ENCODE measurements at places on chromosomes 7 and 10.

DNA sequence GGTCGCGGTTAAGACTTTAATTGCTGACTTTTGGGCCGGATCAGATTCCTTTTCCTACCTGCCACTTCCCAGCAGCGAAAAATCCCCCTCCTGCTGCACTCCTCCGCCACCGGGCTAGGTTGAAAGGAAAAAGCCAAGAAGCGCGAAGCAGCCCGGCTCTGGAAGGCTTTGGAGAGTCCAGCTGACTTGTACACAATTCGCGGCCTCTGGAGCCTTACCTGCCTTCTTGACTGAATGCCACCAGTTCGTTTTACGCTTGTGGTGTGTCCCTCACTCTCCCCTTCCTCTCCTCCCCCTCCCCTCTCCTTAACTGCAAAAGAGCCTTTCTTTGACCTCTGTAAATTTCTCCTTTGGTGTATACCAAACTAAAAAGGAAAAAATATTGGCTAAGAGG lies 2.7 kb upstream of the FEZF1 start:
- no peak for DNase-seq

DNA sequence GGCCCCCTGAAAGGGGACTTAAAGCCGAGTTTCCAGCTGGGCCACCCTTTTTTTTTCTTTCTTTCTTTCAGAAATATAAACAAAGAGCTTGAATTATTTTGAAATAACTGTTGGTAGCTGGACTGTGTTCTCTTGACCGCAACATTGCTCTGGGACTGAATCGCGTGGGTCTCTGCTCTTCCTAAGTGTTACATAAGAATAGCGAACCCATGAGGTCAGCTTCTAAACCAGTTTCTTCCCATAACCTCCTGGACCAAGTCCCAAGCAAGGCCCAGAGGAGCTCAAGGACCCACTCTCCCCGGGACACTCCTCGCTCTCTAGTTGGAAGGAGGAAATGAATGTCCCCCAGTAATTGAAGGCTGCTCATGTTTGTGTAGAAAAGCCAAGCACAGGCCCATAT lies 91.1 kb downstream of the CXCL12 start:
- peak; percentile 61 for DNase-seq

DNA sequence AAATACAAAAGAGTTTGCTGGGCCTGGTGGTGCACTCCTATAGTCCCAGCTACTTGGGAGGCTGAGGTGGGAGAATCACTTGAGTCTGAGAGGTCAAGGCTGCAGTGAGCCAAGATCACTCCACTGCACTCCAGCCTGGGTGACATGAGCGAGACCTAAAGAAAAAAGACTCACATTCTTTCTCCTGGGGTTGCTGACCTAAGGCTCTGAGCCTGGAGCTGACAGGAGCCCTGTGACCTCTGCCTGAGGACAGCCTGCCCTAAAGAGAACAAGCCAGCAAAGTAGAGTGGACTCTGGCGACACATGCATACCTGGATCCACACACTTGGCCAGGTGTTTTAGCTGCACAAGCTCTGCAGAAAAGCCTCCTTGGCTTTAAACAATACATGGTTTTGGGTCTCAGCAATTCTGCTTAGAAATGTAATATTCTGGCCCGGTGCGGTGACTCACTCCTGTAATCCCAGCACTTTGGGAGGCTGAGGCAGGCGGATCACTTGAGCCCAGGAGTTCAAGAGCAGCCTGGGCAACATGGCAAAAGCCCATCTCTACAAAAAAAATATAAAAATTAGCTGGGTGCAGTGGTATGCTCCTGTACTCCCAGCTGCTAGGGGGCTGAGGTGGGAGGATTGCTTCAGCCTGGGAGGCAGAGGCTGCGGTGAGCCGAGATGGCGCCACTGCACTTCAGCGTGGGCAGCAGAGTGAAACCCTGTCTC lies 58.4 kb downstream of the TMEM209 start:
- no peak for DNase-seq

- no peak for DNase-seq
Measured at GRCh38 chr10:50279489-50279888, 28.2 kb upstream of the ASAH2 start.

DNA sequence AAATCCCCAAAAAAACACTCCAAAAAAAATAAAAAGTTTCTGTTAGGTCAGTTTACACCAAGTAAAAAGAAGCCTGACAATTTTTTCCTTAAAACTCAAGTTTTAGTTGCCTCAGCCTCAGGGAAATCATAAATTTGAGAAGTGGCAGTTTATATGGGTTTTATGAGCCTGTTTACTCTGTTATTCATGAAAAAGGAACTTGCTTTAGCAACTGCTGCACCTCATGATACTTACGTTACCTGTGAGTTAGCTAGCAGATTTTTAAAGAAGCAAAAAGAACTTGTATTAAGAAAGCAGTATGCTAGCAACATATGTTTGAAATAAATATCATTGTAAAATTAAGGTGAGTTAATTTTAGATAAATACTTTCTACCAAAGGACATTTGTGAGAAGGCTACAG lies 1264.5 kb upstream of the PHF14 start:
- DNase-seq: no peak

GRCh38 chr10:129772468-129773358 lies 191.4 kb downstream of the EBF3 start:
- DNase-seq: no peak

- no peak for DNase-seq
Measured at GRCh38 chr7:108222236-108222892, 92.2 kb upstream of the LAMB4 start.

DNA sequence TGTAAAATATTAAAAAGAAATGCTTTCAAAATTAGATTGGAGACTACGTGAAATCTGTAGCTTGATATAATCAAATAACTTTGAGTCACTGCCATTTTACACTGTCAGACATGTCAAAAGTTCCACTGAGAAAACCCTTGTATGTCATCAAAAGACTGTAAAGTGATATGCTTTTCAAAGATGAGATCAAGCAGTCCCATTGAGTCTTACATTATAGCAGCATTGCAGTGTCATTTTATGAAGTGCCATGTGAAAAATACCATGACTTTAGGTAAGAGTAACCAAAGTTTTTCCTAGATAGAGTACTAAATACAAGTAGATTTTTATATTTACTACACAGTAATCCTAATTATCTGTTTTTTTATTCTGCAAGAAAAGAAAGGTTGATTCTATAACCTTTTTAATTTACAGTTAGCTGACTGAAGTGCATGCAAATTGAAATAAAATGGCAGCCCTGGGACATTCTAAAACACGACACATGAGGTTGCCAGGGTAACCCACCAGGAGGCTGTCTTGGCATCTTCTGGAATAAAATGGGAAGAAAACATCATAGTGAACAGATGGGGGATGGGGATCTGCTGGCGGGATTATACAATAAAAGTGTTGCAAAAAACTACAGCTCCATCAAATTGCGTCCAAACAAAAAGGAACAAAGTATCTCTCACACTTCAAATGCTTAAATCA lies 91.3 kb upstream of the TMEM106B start:
- DNase-seq: no peak

- DNase-seq: no peak
Measured at GRCh38 chr7:95539426-95539825, 53.7 kb downstream of the ASB4 start.

All from left ventricle myocardium superior (tissue), 1 donor.